ENCODE measurements at places on chromosomes 11 and 22. TPM values are rescaled to one million over a fixed set of nuclear protein-coding genes. Genes with fewer than 3 reads are reported as not detected.

DNA sequence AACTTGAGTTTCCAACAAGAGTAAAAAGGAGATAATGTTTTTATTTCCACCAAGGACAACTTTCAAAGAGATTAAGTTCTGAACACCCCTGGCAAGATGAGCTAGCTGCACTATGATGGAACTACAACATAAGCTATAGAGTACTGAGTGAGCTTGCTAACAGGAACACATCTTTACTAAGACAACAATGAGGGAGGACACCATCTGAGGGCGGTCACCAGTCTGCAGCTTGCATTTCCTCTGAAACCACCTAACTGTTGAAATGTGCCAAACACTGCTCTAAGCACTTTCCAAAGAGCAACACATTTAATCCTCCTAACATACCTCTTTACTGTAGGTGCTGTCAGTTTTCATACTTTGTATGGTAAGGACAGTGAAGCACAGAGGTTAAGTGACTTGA lies 68.4 kb downstream of the TCF20 start:
- H3K4me1 ChIP-seq: no peaks in the 10 kb centered on the region
- H3K27ac ChIP-seq: no peak overlapping the region
- DNase-seq: no peak
- H3K27me3 ChIP-seq: no peaks in the 10 kb centered on the region
- peaks cover 9% of the 10 kb centered on the region for H3K36me3 ChIP-seq

- H3K4me3 ChIP-seq: no peak overlapping the region
- no peaks in the 10 kb centered on the region for H3K4me1 ChIP-seq
- DNase-seq: no peak
- no peaks in the 10 kb centered on the region for H3K36me3 ChIP-seq
These were observed 9.2 kb upstream of the IL10RA start for GRCh38 chr11:117977029-117977428.

GRCh38 chr11:113384551-113384950 lies 3.0 kb upstream of the ANKK1 start:
- H3K4me1 ChIP-seq: no peaks in the 10 kb centered on the region
- no peak for DNase-seq
- no peaks in the 10 kb centered on the region for H3K27me3 ChIP-seq
- no peak overlapping the region for H3K27ac ChIP-seq
- H3K4me3 ChIP-seq: no peak overlapping the region

DNA sequence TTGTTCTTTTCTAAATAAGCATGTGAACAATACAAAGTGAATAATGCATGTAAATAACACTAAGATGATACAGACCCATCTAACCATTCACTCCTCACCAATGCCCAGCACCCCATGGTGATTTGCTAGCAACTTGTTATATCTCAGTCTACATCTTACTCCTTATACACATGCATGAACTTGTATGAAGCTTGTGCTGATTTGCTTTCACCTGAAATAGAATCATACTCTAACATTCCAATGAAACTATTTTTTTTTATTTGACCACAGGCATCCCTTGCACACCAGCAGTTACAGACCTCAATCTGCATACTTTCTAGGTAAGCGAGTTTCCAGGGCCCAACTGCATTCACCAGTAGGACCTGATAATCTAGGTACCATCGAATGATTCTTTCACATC lies 873.6 kb downstream of the OPCML start:
- no peak overlapping the region for H3K4me3 ChIP-seq
- H3K27me3 ChIP-seq: no peaks in the 10 kb centered on the region
- H3K27ac ChIP-seq: no peak overlapping the region
- H3K36me3 ChIP-seq: no peaks in the 10 kb centered on the region

DNA sequence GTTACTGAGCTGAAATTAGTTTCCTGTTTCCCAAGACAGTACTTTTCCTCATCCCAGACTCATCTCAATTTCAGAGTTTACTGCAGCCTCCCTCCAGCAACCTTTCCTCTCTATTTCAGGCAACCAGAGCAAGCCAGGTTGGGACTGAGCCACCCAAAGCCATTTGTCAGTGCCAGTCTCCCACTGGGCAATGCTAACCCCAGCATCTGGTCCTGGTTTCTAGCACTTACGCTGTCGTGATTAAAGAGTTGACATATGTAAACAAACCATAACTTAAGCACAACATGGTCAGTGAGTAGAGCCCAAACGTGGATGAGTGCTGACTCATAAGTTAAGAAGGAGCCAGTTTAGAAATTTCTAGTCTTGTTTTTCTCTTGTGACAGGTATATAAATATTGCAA lies 119.6 kb upstream of the BLID start:
- no peak overlapping the region for H3K4me3 ChIP-seq
- H3K27me3 ChIP-seq: no peaks in the 10 kb centered on the region
- peak overlapping the region; percentile 84 for H3K27ac ChIP-seq
- no peaks in the 10 kb centered on the region for H3K36me3 ChIP-seq
- DNase-seq: peak; percentile 57

DNA sequence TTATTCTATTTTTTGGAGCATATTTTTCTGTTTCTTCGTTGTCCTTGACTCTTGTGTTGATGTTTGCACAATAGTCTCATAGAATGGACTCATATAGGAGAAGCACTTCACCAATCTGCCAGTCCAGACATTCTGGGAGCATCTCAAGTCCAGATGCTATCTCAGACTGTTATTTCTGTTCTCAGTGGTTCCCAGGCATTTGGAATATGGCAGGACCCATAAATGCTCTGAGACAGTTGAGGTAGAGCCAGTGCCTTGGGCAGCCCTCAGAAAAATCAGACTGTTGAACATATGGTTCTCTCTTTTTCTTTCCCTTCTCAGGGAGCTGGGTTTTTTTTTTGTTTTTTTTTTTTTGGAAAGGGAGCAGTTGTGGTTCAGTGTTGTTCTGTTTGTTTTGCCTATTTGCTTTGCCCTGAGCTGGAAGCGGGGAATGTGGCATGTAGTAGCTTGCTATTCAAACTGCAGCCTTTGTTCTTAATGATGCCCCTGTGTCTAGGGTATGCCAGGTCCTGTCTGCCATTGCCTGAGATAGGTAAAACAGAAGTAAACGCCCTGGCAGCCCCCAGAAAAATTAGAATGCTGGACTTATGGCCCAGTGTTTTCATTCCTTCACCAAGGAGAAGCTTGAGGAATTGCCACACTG lies 3.7 kb upstream of the MS4A2 start:
- H3K27ac ChIP-seq: no peak overlapping the region
- H3K27me3 ChIP-seq: no peaks in the 10 kb centered on the region
- H3K4me3 ChIP-seq: no peak overlapping the region
- H3K4me1 ChIP-seq: no peaks in the 10 kb centered on the region
- no peak for DNase-seq
- H3K36me3 ChIP-seq: no peaks in the 10 kb centered on the region

- H3K4me1 ChIP-seq: peaks cover 52% of the 10 kb centered on the region
- peak; percentile 42 for DNase-seq
- no peaks in the 10 kb centered on the region for H3K27me3 ChIP-seq
- H3K4me3 ChIP-seq: no peak overlapping the region
These were observed 5.8 kb downstream of the RPS19BP1 start for GRCh38 chr22:39526736-39527171.

- no peaks in the 10 kb centered on the region for H3K27me3 ChIP-seq
- H3K27ac ChIP-seq: no peak overlapping the region
- H3K36me3 ChIP-seq: peaks cover 98% of the 10 kb centered on the region
- DNase-seq: no peak
- no peaks in the 10 kb centered on the region for H3K4me1 ChIP-seq
These were observed 101.7 kb downstream of the ATM start for GRCh38 chr11:108324587-108324986.

DNA sequence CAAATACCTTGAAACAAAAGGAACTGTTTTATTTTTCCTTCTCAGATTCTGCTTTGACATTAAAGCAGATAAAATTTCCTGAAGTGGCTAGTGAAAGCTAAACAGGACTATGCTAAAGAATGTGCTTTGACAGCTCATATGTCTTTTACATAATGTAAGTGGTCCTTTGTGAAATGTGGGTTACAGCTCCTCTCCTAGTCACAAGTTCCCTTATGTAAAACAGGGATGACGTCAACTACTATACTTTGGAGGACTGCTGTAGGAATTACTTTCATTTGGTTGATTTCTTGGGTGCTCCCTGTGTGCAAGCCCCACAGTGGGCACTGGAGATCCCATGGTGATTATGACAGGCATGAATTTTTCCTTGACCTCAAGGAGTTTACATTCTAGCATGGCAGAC lies 216.6 kb upstream of the NARS2 start:
- H3K36me3 ChIP-seq: no peaks in the 10 kb centered on the region
- no peak overlapping the region for H3K27ac ChIP-seq
- no peak for DNase-seq
- H3K4me3 ChIP-seq: no peak overlapping the region

DNA sequence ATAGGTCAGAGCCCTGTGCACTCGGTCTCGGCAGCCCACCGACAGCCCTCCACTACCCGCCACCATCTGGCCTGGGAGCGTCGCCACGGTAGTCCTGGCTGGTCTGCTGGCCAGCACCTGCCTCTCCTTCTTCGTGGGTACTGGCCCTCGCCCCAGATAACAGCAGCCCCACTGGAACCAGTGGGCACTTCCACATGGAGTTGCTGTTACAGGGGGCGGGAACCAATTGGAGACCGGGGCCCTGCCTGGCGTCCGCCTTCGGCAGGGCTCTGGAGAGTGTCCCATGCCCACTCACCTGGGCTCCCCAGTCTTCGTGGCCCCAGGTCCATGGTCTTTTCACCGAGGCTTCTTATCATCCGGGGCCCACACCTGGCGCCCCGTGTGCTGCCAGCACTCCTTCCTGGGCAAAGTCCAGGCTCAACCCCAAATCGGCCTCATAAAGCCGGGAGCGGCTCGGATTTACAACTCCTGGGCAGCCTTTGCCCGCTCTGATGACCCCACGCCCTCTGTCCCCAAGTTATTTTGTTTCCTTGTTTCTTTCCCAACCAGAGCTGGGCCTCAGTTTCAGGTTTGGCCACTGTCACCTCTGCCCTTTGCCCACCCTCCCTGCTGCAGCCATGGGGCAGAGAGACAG lies 12.9 kb upstream of the EHD1 start:
- H3K27ac ChIP-seq: no peak overlapping the region
- H3K27me3 ChIP-seq: no peaks in the 10 kb centered on the region
- H3K36me3 ChIP-seq: peaks cover 11% of the 10 kb centered on the region
- H3K4me1 ChIP-seq: peaks cover 6% of the 10 kb centered on the region

DNA sequence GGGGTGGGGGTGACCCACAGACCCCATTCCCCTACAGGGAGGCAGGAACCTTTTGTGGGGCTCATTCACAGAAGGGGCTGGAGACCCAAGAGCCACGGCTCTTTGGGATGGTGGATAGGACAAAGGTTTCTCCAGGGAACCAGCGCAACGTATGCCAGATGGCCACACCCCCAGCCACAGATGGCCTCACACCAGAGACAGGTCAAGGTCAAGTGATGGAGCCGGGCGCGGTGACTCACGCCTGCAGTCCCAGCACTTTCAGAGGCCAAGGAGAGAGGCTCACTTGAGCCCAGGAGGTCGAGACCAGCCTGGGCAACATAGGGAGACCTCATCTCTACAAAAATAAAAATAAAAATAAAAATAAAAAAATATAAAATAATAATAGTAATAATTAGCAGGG lies 17.1 kb upstream of the BRSK2 start:
- no peak overlapping the region for H3K4me3 ChIP-seq
- no peak for DNase-seq
- no peak overlapping the region for H3K27ac ChIP-seq
- H3K36me3 ChIP-seq: no peaks in the 10 kb centered on the region
- peaks cover 8% of the 10 kb centered on the region for H3K27me3 ChIP-seq

GRCh38 chr11:118917481-118918127 lies 8.1 kb downstream of the BCL9L start:
- peak; percentile 82 for DNase-seq
- peak overlapping the region; percentile 57 for H3K4me3 ChIP-seq
- no peaks in the 10 kb centered on the region for H3K27me3 ChIP-seq

- H3K4me3 ChIP-seq: peak overlapping the region; percentile 64
- no peaks in the 10 kb centered on the region for H3K36me3 ChIP-seq
- peak overlapping the region; percentile 53 for H3K27ac ChIP-seq
- H3K4me1 ChIP-seq: peaks cover 9% of the 10 kb centered on the region
- H3K27me3 ChIP-seq: peaks cover 45% of the 10 kb centered on the region
- no peak for DNase-seq
These were observed 705 bp downstream of the CLDN5 start for GRCh38 chr22:19523240-19524169.

DNA sequence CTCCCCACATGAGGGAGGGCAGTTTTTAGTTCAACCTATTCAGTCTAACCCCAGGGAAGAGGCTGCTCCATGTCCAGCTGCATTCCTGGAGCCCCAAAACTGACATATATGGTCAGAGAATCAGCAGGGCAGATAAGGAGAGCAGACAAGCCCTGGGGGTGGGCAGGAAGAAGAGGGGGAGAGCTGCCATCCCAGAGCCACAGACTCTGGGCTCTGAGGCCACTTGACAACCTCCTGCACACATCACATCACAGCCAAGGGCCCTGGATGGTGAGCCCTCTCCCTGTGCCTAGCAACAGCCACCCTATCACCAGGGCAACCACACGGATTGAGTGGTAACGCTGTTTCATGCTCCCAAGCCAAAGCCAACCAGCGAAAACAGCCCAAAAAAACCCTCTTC lies 3.1 kb downstream of the ARHGAP1 start:
- H3K4me1 ChIP-seq: peaks cover 52% of the 10 kb centered on the region
- peaks cover 43% of the 10 kb centered on the region for H3K36me3 ChIP-seq
- no peaks in the 10 kb centered on the region for H3K27me3 ChIP-seq
- no peak for DNase-seq
- no peak overlapping the region for H3K4me3 ChIP-seq

GRCh38 chr11:68956547-68957254 lies 24.1 kb downstream of the MRGPRD start:
- H3K27me3 ChIP-seq: peaks cover 8% of the 10 kb centered on the region
- no peak for DNase-seq
- H3K4me1 ChIP-seq: no peaks in the 10 kb centered on the region

DNA sequence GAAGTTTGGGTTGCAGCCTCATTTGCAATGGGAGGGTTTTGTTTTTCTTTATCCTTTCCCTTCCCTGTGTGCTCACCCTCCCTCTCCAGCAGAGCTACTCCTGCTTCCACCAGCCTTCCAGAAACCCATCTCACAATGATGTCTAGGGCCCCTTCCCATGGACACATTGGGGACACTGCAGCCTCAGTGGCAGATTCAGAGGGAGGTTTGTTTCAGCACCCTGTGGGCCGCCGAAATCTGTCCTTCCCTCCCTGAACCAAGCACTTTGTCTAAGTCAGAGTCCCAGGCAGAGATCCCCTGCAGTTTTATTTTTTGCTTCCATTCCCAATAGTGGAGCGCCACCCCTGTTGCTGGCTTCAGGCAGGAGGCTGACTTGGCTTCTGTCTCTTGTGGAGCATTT lies 8.6 kb upstream of the SYNGR1 start:
- no peak overlapping the region for H3K4me3 ChIP-seq
- peaks cover 3% of the 10 kb centered on the region for H3K27me3 ChIP-seq
- DNase-seq: no peak
- H3K27ac ChIP-seq: no peak overlapping the region

Gene PATZ1
- polyA plus RNA-seq: 9.2 TPM

Gene MGAT3
- polyA plus RNA-seq: 0.53 TPM

Gene OR56A1
- polyA plus RNA-seq: not detected

Gene BTBD18
- 0.03 TPM for polyA plus RNA-seq
